HS-5 (cell line): ENCODE measurements at places on chromosomes 13 and 19.

GRCh38 chr19:7526059-7526929 lies 3.9 kb downstream of the MCOLN1 start:
- no peak for DNase-seq

DNA sequence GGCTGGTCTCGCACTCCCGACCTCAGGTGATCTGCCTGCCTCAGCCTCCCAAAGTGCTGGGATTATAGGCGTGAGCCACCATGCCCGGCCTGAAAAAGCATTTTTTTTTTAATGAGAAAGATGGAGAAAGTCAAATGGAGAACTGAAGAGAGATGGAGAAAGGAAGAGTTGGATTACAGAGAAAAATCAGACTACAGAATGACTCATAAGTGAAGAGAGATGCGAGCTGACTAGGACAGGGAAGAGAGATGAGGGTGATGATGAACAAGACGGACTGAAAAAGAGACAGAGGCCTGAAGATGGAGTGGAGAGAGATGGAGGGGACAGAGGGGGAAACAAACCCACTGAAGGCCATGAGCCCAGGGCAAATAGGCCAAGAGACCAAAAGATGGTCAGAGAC lies 1.5 kb downstream of the DHX34 start:
- no peak for DNase-seq

GRCh38 chr13:48731957-48732569 lies 78.3 kb downstream of the CYSLTR2 start:
- no peak for DNase-seq

GRCh38 chr13:50485979-50486935 lies 357.2 kb downstream of the DLEU7 start:
- DNase-seq, result no peak

DNA sequence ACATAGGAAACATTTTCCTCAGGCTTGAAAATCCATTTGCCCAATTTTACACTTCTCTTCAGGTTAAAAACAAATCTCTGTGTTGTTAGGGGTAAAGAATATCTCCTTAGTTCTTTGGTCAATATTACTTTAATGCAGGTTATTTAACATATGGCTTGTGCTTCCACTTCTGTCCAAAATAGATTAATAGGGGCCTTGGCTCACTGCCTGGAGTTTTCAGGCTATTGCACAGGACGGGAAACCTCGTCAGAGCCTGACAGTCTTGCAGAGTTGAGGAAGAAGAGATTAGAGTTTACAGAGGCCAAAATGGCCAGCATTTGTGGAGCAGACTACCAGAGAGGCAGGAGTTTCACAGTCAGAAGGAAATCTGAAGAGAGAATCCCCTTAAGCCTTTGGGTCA lies 863.9 kb upstream of the GPC6 start:
- DNase-seq, result no peak

GRCh38 chr19:56710437-56710836 lies 38.9 kb upstream of the ZNF835 start:
- DNase-seq, result no peak

GRCh38 chr19:5470264-5470671 lies 15.1 kb downstream of the ZNRF4 start:
- DNase-seq, result no peak

GRCh38 chr19:51417107-51417809 lies at the start of gene SIGLEC10:
Gene SIGLEC10, minus strand, starts transcription at chr19:51417642. Its CDS starts 61 bp downstream, at chr19:51417581.
- no peak for DNase-seq

DNA sequence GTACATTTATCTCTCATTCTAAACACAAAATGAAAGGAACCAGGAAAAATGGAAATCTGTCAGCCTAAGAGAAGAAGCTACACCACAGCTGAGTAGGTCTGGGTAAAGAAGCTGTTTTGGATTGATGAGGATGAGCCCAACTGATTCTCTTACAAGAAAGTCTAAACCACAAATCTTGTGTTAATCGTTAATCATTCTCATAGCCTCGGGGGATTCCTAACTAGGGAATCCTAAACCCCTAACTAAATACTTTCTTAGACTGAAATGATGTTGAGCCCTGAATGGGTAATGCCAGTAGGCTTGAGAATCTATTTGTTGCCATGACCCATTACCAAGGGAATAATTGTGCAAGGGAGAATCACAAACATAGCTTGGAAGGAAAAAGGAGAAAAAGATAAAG lies 327.5 kb upstream of the SPRY2 start:
- no peak for DNase-seq

DNA sequence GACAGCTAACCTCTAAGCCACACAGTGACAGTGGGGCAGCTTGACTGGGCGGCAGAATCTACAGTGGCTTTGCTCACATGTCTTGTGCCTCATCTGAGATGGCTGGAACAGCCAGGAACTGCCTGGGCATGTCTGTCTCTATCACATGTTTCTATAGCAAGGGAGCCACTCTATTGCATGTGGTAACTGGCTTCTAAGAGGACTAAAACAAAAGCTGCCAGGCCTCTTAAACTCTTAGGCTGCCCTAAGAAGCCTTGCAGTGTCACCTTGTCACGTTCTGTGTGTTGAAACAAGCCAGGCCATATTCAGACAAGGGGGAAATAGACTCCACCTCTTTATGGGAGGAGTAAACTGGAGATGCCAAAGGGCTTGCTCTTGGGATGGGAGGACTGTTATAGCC lies 122.9 kb upstream of the MAB21L1 start:
- no peak for DNase-seq

DNA sequence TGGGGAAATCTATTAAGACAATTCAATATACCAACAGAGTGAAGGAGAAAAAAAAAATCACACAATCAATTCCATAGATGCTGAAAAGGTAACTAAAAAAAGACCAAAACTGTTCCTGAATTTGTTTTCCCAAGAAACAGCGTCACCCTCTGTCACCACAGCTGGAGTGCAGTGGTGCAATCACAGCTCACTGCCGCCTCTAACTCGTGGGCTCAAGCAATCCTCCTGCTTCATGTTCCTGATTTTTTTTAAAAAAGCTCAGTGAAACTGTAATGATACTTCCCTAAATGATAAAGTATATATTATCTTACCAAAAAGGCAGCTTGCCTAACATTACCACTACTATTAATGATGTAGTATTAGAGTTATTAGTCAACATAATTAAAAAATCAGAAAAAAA lies 19.6 kb upstream of the ZFP14 start:
- no peak for DNase-seq

- no peak for DNase-seq
Observed at GRCh38 chr19:35135389-35135909, 590 bp upstream of the LGI4 start.

- DNase-seq, result peak; percentile 37
Observed at GRCh38 chr19:53365134-53365898, at the start of gene ZNF525. Gene ZNF525, plus strand, starts transcription at chr19:53365705. Its CDS starts 6,577 bp downstream, at chr19:53372282.

GRCh38 chr19:42076380-42076944 lies 496 bp downstream of the ZNF574 start:
- DNase-seq, result no peak
